ENCODE measurements at places on chromosomes 4 and X. TPM values are rescaled to one million over a fixed set of nuclear protein-coding genes. Genes with fewer than 3 reads are reported as not detected.

The CXXC4 gene
- 0.29 TPM for total RNA-seq

The IL21 gene
- total RNA-seq = not detected

The GPR173 gene
- 2.2 TPM for total RNA-seq

GRCh38 chr4:143282211-143282707 is 54.4 kb upstream of the GAB1 start:
- DNase-seq = no peak

The NXF2B gene
- total RNA-seq = not detected

- no peak for DNase-seq
These were observed 153.2 kb downstream of the RAPGEF2 start for GRCh38 chr4:159256037-159256436.

The GAB1 gene
- 12.2 TPM for total RNA-seq

The HS6ST2 gene
- 10.5 TPM for total RNA-seq

The STPG2 gene
- not detected for total RNA-seq

- DNase-seq = no peak
These were observed 6.0 kb upstream of the EFNB1 start for GRCh38 chrX:68822641-68823410.

The SSX3 gene
- total RNA-seq = not detected

The FREM3 gene
- total RNA-seq = not detected

Measured in epithelial cell of proximal tubule (primary cell).